ENCODE measurements at places on chromosomes 16 and 17.

- DNase-seq = no peak
These were observed 22.5 kb upstream of the C16orf78 start for GRCh38 chr16:49351096-49351487.

DNA sequence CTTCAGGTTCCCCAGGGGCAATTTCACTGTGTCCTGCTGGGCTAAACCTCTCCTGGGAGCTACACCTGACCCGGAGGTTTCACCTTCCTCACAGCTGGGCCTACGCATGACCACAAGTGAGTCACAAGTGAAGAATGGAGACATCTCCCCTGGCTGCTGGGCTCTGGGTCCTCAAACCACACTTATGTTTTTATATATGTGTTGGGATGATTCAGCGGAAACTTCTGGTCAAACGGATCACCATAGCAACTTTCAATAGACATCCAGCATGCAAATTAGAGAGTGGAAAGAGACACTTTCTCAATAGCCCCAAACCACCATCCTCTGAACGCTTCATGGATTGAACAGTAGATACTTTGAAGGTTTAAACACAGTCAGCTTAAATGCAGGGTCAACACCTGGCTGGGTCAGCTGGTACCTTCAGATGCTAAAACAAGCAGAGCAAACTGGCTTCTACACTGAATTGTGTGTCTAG is 28.0 kb upstream of the MAF start:
- DNase-seq = no peak

- no peak for DNase-seq
These were observed 593 bp downstream of the SLC38A7 start for GRCh38 chr16:58684001-58684353.

DNA sequence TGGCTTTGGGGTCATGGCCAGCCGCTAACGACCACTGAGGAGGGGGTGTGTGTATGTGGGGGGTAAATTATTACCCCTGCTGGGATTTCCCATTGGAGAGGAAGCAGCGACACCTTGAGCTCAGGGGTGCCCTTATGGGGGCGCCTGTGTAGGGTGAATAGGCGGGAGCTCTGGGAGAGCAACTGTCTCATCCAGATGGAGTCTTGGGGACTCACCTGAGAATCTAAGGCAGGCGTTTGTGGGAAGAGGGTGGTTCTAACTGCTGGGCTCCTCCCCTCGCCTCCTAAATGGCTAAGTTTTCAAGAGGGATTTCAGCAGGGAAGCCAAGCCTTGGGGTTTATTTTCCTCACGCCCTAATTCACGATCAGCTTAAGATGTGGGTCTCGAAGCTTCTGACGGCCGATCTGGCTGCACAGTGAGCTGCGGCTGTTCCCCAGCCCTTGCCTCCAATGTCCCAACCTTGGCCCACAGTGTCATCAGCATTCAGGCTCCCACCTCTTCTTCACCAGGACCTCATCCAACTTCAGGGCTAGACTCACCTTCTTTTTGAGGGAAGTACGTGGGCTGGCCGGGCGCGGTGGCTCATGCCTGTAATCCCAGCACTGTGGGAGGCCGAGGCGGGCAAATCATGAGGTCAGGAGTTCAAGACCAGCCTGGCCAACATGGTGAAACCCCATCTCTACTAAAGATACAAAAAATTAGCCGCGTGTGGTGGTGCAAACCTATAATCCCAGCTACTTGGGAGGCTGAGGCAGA is 136.9 kb upstream of the EEF2KMT start:
- no peak for DNase-seq

DNA sequence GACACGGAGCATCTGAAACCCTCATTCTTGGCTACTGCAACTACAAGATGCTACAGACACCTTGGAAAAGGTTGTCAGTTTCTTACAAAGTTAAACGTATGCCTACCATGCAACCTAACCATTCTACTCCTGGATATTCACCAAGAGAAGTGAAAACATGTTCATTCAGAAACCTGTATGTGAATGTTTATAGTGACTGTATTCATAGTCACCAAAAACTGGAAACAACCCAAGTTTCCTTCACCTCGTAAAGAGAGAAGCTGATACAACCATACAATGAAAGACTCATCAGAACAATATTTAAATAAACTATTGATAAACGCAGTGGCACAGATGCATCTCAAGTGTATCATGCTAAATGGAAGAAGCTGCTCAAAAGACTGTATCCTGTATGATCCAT is 55.4 kb upstream of the CHMP6 start:
- DNase-seq = no peak

GRCh38 chr17:72385475-72385874 is 264.7 kb downstream of the SOX9 start:
- no peak for DNase-seq

DNA sequence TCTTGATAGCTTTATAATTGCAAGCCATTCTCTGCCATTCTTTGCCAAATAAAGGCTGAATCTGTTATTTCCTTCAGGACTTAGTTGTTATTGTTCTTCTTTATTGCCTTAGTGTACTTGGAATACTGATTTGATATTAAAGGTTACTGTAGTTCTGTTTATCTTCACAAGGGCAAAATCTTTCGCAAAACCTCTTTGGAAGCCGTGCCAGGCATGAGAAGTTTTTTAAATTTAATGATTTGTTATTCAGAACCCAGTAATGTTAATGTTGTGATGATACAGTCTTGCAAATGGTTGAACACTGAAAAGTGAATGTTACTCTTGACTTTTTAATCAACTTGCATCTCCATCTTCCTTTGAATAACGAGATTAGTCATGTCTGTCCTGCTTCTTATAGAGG is 1225.2 kb upstream of the GOT2 start:
- DNase-seq = no peak

DNA sequence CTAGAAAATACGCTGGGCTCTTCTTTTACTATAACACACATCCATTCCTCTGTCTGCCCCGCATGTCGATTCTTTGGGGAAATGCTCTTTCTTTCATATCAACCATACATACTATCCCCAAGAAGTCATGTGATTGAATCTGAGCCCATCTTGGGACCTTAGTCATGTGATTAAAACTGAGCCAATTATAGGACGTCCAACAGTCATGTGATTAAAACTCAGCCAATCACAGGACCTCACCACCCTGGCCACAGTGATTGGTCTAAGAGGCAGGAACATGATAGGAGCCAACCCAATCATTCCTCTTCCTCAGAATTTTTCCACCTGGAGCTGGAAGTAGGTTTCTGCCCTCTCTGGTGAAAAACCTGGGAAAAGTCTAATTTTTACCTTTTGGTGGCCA is 78.8 kb downstream of the TMEM114 start:
- no peak for DNase-seq

- no peak for DNase-seq
These were observed 361.0 kb upstream of the PMFBP1 start for GRCh38 chr16:72532906-72533410.

- no peak for DNase-seq
These were observed 90.9 kb downstream of the SPAG9 start for GRCh38 chr17:51029568-51030463.

DNA sequence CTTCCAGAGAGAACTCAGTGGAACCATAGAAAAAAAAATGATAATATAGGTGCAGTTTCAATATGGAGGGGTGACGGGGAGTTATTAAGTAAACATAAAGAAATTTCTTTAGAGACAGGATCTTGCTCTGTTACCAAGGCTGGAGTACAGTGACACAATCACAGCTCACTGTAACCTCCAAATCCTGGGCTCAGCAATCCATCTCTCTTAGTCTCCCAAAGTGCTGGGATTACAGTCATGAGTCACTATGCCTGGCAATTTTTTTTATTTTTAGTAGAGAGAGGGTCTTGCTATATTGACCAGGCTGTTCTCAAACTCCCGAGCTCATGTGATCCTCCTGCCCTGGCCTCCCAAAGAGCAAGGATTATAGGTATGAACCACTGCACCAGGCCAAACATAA is 48.8 kb downstream of the NLRC5 start:
- no peak for DNase-seq

DNA sequence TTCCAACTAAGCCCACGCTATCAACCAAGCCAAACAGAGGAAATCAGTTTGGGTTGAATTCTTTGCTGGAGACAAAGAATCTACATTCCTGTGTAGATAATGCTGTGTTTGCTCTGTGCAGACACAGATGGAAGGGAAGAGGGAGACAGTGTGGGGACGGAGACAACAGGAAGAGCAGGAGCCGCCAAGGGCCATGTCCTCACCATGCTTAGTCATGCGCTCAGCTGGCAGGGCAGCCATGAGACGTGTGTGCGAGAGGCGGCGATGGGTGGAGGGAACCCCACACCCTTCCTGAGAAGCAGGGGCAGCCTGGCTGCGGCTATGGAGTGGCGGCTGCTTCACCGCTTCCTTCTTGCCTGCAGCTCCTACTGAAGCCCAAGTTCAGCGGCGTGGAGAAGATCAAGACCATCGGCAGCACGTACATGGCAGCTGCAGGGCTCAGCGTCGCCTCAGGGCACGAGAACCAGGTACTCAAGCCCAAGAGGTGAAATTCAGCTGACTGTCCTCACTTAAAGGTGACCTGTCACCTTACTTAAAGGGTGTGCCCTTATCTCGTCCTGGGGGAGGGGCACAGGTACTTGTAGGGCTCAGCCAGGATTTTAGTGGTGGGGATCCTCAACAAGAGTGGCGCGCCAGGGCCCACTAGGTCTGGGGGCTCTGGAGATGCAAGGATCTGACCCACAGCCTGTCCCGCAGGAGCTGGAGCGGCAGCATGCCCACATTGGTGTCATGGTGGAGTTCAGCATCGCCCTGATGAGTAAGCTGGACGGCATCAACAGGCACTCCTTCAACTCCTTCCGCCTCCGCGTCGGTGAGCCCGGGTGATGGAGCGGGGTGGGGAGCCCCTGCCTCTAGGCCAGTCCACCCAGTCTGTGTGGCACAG is 47.5 kb downstream of the ADCY7 start:
- peak; percentile 18 for DNase-seq

GRCh38 chr17:56298846-56299245 is 145.6 kb downstream of the ANKFN1 start:
- DNase-seq = no peak

DNA sequence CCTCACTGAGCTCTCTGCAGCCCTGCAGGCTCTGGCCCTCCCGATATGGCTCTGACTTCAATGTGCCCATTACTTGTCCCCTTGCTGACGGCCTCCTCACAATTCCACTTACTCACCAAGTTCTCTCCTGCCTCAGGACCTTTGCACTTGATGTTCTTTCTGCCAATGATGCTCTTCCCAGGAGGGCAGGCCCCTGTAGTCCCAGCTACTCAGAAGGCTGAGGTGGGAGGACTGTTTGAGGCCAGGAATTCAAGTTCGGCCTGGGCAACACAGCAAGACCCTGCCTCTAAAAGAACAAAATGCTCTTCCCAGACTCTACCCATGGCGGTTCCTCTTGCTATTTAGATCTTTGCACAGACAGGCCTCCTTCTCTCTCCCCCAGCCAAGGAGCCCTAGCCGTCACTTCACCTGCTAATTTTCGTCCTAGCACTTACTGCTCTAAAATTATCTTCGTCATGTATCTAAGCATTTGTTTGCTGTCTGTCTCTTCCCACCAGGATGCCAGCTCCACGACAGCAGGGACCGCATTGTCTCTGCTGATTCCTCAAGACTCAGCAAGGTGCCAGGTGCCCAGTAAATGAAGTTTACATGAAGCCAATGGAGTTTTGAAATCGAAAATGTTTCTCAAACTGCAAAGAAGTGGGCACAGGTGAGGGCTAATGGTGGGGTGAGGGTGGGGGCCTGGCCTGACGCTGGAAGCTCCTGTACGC is 626 bp upstream of the RAI1 start:
- DNase-seq = no peak

GRCh38 chr16:52492789-52493357 is 54.1 kb downstream of the TOX3 start:
- DNase-seq = no peak

GRCh38 chr17:56028837-56029236 is 124.4 kb upstream of the ANKFN1 start:
- DNase-seq = no peak

GRCh38 chr16:30481381-30481780 is 8.8 kb downstream of the ITGAL start:
- no peak for DNase-seq

DNA sequence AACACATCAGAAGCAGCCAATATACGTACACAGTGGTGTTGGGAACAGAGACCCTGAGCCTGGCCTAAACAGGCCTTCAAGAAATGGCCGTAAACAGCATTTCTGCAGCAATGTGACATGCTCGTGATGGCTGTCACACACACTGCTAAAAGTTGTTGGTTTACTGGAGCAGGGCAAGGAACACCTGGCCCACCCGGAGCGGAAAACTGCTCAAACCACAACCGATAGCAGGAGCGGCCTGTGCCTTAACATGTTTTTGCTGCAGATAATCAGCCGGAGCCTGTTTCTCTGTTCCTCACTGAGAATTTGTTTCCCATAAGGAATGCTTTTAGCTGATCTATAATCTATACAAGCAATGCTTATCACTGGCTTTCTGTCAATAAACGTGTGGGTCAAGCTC is 6.0 kb upstream of the DPEP1 start:
- DNase-seq = no peak

GRCh38 chr16:75127713-75128415 is 11.3 kb upstream of the LDHD start:
- no peak for DNase-seq

GRCh38 chr17:4059656-4060055 is 83.2 kb downstream of the ZZEF1 start:
- DNase-seq = no peak

DNA sequence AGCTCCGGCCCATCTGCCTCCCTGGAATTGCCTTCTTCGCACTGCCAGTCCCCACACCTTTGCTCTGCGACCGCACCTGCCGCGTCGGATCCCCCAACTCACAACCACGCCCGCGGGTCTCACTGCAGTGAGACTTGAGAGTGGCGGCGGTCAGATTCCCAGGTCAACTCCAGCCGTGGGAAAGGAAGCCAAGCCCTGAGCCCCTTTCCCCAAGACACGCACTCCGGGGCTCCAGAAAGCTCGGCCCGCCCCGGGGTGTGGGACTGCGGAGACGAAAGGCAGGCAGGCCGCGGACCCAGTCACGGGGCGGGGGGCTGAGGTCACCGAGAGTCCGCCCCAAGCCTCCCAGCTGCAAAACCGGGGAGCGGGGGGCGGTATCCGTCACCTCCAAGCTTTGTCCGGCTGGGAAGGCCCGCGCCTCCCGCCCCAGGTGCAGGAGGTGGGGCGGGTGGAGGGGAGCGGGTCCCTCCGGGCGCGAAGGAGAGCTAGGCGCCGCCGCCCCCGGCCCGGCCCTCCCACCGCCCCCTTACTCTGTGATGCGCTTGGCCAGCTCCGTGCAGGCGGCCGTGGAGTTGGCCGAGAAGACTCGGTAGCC is 615 bp downstream of the PRPSAP1 start:
- no peak for DNase-seq

DNA sequence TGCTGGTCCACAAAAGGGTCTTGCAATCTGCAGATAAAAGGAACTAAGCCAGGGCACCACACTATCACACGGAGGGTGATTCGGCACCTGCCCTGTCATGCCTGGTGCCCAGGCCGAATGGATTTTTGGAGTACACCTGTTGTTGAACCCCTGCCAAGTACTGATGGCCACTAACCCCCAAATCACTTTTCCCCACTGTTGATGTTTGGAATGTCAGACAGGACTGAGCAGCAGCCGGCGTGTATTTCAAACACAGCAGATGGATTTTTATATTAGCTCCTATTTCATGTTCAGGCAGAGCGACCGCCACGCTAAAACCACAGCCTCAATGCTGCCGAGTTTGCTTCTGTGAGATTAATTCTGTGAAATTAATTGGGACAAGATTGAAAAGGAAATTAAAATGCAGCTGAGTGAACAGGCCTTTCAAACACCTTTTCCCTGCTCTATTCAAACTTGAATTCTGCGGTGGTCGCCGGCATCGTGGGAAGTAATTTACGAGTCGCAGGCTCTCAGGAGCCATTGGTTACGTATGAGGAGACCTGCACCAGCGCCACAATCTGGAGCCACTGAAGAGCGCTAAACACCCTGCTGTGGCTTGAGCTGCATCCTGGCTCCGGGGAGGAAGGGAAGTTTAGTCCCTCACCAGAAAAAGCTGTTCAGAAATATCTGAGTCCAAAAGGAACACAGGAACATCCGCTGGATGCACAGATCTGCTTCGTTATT is 48.5 kb downstream of the SNX11 start:
- no peak for DNase-seq
